Left colon (tissue), 2 donors: ENCODE measurements at places on chromosomes 2 and 18.

GRCh38 chr2:241855888-241856422 lies 2.7 kb downstream of the PDCD1 start:
- no peak for DNase-seq

DNA sequence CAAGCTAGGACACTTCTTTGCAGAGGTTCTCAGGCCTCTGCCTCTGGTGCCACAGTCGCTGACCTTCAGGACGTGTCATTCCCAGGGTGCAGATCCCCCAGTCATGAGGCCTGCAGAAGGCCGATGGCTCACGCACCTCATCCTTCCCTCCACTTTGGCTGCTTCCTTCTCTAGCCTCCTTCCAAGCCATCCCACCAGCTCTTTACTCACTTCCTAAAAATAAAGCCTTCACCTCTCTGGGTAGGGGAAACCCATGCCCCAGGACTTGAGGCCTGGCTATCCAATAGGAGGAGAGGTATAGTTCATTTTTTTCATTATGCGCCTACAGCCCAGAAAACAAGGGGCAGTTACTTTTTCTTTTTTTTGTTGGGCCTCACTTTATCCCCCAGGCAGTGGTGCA lies 91.4 kb downstream of the B3GNT2 start:
- DNase-seq: no peak

DNA sequence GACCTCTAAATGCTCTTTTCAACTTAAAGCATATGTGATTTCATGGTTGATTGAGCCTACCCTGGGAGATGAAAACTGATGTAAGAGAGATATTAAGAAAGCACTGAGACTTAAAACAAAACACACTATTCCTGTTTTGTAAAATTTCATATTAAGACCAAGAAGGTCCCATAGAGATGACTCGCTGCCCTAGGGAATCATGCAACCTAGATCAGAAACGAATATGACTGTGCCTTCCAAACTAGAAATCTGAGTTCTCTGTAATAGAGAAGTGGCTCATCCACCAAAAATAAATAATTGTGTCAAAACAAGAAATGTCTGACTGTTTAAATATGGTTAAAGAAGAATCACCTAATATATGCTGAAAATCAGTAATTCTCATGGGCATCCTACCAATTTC lies 776.8 kb upstream of the SOX11 start:
- DNase-seq: no peak

GRCh38 chr2:10777111-10777841 lies 35.3 kb downstream of the PDIA6 start:
- DNase-seq: no peak

DNA sequence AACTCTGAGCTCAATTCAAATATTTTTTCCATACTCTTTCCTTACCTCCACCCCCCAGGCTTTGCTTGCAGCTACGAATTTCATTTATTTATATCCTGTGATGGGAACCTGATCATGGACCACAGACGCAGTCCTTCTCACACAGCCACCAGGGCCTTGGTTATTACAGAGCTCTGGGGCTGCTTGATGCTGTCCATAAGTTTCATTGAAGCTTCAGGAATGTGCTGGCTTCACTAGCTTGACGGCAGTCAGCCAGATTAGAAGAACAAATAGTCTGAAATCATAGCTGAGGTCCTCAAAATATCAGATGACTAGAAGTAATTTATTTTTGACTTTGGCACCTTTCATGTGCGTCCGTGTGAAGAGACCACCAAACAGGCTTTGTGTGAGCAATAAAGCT lies 104.9 kb downstream of the VWA3B start:
- DNase-seq: no peak

DNA sequence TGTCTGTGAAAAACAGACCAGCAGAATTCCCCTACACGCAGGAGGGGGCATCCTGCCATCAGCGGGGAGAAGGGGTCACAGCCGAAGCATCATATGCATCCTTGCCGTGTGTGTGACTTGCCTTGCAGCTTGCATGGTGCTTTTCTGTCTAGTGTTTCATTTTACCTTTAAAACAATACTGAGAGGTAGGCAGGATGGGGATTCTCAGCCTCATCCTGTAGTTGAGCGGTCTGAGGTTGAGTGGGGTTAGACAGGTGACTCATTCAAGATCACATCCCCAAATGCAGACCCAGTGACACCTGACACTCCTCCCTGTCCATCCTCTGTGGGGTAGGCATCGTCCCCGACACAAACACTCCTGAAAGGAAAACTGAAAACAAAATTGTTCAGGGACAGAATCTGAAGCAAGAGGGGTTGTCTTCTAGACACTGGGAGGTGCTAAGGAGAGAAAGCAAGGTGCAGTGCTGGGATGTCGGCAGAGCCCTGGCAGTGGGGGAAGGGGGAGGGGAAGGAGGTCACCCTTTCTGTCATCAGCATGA lies 7.9 kb downstream of the ARL4C start:
- DNase-seq: no peak

DNA sequence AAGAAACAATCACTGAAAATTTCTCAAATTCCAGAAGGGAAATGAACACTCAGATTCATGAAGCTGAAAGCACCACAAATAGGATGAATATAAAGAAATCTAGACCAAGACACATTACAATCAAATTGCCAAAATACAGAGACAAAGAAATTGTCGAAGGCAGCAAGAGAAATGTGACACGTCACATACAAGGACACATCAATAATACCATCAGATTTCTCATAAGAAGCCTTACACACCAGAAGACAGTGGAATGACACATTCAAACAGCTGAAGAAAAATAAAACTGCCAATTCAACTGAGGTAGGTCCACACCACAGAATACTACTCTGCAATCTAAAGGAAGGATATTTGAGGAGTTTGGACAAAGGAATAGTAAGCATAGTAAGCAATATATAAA lies 27.4 kb downstream of the SRD5A2 start:
- DNase-seq: no peak

GRCh38 chr2:236262238-236262637 lies 2.0 kb downstream of the ASB18 start:
- no peak for DNase-seq

DNA sequence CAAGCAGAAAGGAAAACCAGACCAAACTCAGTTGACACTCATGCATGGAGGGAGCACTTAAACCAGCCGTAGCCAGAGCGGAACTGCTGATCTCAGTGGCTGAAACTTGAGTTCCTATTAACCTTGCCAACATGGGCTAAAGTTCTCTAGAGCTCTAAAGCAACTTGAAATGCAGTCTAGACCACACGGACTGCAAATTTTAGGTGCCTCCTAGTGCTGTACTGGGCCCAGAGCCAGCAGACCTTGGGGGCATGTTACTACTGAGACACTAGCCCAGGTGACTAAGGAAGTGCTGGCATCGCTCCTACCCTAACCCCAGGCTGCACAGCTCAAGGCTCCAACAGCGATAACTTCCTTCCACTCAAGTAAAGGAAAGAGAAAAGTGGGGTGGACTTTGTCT lies 236.5 kb downstream of the AKAIN1 start:
- no peak for DNase-seq

DNA sequence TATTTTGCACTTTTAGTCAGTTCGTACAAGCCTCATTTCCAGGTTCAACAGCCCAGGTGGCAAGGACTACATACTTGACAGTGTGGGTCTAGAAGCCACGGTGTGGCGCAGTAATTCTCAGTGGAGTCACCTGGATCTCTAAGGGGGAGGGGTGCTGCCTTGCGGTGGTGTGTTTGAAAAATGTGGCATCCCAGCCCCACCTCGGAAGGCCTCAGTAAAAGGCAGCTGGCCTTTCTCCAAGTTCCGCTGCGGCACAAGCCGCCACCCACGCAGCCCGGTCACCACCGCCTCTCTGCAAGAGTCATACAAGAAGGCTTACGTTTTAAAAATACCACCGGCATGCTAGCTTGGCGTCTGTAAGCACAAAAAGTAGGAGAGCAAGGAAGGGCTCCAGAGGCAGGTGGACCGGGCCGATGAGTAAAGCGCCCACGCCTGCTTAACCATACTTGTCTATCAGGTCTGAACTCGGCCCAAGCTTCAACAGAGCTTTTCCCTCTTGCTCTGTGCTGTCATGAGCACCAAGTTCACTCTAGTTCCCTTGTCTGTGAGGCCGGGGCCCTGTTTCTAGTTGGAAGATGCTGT lies 49.5 kb downstream of the SPRED2 start:
- peak; percentile 93 for DNase-seq

GRCh38 chr2:939936-940601 lies 10.6 kb upstream of the SNTG2 start:
- no peak for DNase-seq

DNA sequence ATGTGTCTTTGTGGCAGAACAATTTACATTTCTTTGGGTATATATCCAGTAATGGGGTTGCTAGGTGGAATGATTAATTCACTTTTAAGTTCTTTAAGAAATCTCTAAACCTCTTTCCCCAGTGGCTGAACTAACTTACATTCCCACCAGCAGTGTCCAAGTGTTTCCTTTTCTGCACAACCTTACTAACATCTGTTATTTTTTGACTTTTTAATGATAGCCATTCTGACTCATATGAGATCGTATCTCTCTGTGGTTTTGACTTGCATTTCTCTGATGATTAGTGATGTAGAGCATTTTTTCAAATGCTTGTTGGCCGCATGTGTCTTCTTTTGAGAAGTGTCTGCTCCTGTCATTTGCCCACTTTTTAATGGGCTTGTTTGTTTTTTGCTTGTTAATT lies 43.1 kb upstream of the PTH2R start:
- DNase-seq: no peak

- DNase-seq: no peak
Observed at GRCh38 chr2:124836416-124836815, 811.3 kb downstream of the CNTNAP5 start.

GRCh38 chr2:8214036-8214615 lies 467.7 kb upstream of the ID2 start:
- no peak for DNase-seq
